NCI-H187 treated with DMSO at 0.1 percent for 48 hours (cell line): ENCODE measurements at places on chromosomes 5 and 9.

DNA sequence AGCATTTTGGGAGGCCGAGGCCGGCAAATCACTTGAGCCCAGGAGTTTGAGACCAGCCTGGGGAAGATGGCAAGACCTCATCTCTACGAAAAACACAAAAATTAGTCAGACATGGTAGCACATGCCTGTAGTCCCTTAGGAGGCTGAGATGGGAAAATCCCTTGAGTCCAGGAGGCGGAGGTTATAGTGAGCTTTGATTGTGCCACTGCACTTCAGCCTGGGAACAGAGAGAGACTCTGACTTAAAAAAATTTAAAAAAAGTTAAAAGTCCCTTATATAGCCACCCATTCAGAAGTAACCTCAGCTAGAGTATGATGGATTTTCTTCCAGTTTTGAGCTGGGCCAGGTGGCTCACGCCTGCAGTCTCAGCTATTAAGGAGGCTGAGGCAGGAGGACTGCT is 72.4 kb downstream of the UGCG start:
- no peak for DNase-seq

- DNase-seq = no peak
Observed at GRCh38 chr5:61734001-61734400, 401.9 kb downstream of the ZSWIM6 start.

- DNase-seq = no peak
Observed at GRCh38 chr9:68755752-68756151, 50.7 kb downstream of the PIP5K1B start.

- no peak for DNase-seq
Observed at GRCh38 chr5:99926463-99926862, 608.7 kb upstream of the FAM174A start.

DNA sequence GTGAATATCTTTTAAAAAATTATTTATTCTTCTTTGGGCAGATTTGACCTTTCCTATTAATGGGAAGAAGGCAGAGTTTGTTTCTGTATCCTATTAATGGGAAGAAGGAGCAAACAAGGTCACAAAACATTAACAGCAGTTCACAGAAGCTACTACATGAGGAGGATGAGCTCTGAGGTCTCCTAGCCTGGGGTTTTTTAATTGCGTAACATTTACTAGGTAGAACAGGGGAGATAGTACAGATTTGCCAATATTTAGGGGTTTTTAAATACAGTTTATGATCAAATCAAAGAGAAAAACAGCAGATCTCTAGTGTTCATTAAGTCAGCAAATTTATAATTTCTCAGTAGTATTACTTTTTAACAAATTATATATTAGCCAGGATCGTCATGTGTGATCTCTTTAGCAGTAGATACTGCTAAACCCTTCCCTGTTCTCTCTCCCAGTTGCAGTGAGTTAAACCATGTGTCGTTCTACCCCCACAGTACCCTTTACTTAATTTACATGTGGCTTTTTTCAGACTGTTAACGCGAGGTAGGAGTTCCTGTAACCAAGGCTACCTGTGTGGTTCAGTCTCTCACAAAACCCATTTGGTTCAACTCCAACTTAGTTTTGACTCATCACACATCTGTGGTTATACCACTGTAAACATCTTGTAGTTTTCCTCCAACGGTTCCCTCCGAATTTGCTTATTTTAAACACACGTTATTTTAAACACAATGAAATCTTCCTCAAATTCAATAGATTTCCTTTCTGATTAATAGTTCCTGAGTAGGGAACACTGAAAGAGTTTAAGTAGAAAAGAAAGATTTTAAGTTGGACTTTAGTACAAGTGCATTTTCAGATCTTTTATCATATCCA is 13.3 kb downstream of the SLC25A46 start:
- DNase-seq = no peak
